CD8-positive, alpha-beta T cell (primary cell): ENCODE measurements at places on chromosomes 4 and X.

DNA sequence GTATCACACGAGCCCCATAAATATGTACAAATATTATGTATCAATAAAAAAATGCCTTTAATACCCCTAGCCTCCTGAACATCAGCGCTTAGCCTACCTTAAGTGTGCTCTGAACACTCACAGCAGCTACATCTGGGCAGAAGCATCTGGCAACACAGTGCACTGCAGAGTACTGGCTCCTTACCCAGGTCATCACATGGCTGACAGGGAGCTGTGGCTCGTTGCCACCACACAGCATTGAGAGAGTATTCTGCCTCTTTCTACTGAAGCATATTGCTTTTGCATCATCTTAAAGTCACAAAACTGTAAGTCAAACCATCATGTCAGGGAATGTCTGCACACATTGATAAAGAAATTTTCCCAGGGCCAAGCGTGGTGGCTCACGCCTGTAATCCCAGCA is 55.2 kb downstream of the TRIML1 start:
- DNase-seq, result no peak

DNA sequence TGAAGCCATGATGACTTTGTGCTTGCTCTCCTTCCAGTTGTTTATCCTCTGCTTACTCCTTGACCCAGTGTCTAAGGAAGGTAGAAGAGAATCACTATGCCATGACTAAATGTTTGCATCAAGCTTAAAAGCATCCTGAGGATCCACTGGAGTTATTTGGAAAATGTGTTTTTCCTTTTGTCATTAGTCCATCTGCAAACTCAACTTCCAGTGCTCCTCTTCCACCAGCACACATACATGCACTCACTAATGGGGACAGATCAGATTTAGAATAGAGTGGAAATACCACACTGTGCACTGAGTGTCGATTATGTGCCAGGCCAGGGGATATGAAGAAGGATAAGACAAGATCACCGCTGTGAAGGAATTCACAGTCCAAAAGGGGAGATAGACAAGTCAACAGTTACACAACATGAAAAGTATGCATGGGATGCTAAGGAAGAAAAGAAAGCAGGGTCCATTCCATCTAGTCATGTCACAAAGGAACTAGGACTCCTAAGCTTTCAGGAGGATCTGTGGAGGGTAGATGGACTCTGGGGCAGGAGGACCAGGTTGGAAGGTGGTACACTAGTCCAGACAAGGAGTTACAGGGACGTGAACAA is 1.9 kb downstream of the OCIAD2 start:
- no peak for DNase-seq

DNA sequence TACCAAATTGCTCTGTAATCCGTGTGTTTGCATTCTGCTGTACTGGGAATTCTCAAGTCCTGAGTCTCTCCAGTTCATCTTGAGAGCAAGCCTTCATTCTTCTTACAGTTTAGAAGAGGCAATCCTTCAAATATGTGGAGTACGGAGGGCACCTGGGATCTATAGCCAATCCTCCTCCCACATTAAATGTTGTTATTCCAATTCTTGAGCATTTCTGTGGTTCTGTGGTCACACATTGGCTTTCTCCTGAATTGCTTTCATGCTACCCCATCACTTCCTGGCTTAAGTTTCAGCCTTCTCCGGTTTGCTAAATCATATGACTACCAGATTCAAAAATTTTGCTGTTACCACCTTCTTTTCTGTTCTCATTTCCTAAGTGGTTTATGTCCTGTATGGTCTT is 611.1 kb downstream of the PCDH19 start:
- no peak for DNase-seq

GRCh38 chrX:24242649-24243175 is 71.2 kb downstream of the SUPT20HL2 start:
- DNase-seq, result no peak

- no peak for DNase-seq
These were observed 148.5 kb downstream of the NAA11 start for GRCh38 chr4:79177388-79177787.

- DNase-seq, result no peak
These were observed 153.6 kb upstream of the STX18 start for GRCh38 chr4:4695497-4695896.

DNA sequence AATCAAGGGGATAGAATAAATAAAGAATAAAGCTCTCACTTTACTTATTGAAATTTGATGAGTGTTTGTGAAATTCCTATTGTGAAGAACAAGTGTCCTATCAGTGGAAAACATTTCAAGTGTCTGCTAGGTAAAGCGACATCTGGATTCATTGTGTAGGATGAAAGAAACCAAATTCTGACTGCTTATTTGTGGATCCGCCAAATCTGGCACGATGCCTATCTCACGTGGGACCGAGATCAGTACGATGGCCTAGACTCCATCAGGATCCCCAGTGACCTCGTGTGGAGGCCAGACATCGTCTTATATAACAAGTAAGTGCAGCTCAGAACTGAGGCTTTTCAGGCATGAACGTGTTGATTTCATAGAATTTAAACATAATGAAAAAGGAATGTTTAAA is 1.9 kb downstream of the CHRNA9 start:
- no peak for DNase-seq

DNA sequence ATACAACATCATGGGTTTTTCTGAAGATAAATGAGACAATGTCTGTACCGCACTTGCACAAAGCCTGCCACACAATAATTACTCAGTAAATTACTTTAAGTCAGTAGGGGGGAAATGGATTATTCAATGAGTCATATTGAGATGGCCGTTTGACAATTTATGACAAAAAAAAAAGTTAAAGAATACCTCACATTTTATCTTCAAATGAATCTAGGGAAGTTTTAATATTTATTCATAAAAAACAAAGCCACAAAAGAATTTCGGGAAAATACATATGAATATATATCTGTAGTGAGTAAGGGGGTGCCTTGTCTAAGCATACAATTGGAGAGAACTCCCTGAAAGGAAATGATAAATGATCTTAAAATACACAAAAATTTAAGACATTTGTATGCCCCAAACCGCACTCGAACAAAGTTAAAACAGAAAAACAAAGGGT is 197.0 kb upstream of the SLC7A11 start:
- no peak for DNase-seq

- DNase-seq, result no peak
These were observed 212.3 kb upstream of the SFRP2 start for GRCh38 chr4:154001193-154001592.

DNA sequence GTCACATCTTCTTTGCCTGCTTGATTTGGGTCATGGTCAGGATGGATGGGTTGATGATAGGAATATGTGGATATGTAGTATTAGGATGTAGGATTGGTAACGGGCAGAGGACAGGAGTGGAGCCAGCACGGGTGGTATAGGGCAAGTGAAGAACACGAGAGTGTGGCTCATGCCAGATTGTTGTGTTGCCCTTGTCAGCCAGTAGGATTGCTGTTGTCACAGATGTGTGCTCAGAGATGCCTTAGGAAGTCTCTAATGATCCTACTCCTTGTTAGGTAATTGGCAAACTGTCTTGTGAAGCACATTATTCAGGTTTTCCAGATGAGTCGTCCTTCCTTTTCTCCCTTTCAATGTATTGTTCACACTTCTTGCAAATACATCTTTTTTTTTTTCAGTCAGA is 5.5 kb downstream of the ATP10D start:
- no peak for DNase-seq

GRCh38 chrX:1679238-1679637 is 64.4 kb downstream of the ASMT start:
- DNase-seq, result no peak

- no peak for DNase-seq
These were observed 367.4 kb downstream of the UNC5C start for GRCh38 chr4:95181243-95181995.

GRCh38 chr4:54473798-54474197 is 184.0 kb upstream of the KIT start:
- no peak for DNase-seq

DNA sequence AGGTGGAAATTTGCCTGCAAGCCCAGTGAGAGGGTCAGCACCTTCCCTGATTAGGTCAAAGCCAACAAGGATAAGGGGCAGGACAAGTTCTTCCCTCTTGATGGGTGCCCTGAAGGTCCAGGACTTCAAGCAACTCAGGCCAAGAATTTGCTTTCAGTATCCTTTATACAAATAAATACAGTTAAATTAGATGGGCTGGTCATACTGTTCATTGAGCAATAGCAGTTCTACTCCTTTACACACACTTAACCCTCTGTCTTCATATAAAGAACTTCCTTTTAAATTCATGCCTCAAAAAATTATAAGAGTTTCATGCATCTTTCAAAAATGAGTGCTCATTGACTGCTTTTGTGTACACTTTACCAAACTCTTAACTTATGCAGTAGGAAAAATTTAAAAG is 392.0 kb downstream of the SPRY1 start:
- no peak for DNase-seq

- DNase-seq, result no peak
These were observed 44.0 kb upstream of the PPP1R2C start for GRCh38 chrX:42821803-42822443.

DNA sequence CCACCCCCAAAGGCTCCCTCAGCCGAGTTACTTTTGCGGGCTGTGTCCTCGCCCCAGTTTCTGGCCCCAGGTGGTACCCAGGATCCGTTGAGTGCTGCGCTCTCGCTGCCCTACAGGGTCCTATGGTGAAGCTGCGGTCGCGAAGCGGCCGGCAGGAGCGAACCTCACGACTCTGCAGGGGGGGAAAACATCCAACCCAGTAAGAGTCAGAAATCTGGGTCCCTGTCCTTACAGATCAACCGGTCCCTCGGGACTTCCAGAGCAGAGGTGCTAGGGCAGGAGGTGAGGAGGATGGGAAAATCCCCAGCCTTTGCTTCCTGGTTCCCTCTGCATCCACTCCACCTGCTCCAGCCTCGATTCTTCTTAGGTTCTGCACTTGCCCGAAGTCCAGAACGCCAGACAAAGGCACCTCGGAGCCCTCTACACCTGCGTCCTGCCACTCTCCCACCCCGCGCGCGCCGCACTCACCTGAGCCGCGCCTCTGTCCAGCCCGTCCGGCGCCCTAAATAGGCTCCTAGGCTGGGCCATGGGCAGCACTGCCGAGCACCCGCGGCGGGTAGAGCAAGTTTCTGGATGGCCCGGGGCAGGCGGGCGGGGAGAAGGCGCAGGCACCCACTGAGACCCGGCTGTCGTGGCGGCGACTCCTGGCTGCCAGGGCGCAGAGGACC is at the start of gene HS3ST1:
Gene HS3ST1 (minus strand): TSS at position 664 of the 668 bp plus-strand sequence. CDS start 28,889 bp downstream, outside the sequence.
- no peak for DNase-seq

GRCh38 chr4:158384414-158384813 is 137.3 kb upstream of the RXFP1 start:
- DNase-seq, result no peak

DNA sequence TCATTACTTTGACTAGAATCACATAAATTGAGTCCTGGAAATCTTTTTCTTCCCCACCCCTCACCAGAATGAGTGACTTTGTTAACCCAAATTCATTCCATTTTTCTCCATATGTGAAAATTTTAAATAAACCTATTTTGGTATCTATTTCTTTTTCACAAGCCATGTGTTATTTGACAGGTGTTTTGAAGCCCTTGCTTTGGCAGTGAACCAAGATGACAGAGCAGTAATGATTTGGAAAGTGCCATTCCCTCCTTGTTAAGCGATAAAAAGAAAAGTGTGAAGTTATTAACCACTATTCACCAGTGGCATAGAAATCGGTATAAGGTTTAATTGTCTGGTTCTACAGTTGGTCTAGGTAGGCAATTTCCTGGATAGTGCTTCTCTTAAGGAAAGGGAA is 66.1 kb downstream of the POLA1 start:
- no peak for DNase-seq

- no peak for DNase-seq
These were observed 27.9 kb downstream of the GRK4 start for GRCh38 chr4:2991243-2991642.

DNA sequence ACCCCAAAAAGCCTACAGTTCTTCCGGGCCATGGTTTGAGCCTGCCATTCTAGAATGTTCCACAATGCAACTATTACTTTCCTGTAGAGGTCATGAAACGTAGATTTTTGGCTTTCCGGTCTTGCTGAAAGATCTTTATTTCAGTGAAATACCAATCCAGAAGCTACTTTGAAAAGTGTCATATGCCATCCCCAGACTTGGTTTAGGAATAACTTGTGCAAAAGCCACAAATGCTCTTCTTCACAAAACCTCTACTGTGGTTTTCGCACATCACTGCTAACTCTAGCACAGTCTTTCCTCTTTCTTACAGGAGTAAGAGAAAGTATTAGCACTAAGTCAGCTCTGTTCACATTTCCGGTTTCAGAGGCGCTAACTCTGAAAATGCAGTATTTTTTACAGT is 12.7 kb upstream of the CD40LG start:
- peak; percentile 11 for DNase-seq

GRCh38 chrX:38151441-38151840 is 69.2 kb downstream of the SRPX start:
- DNase-seq, result no peak

DNA sequence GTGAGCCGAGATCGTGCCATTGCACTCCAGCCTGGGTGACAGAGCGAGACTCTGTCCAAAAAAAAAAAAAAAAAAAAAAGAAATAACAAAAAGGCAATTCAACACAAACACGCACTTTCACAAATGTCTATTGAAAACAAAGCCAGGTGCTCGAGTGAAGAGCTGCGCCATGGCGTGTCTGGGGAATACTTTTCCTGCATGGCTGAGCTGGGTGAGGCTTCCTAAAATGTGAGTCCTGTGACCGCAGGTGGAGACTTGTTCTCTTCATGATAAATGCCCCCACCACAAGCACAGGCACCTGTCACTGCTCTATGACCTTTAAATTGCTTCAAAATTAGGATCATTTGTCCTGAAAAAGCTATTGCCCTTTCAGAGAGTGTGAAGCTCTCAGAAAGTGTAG is 4.0 kb upstream of the ABLIM2 start:
- no peak for DNase-seq

DNA sequence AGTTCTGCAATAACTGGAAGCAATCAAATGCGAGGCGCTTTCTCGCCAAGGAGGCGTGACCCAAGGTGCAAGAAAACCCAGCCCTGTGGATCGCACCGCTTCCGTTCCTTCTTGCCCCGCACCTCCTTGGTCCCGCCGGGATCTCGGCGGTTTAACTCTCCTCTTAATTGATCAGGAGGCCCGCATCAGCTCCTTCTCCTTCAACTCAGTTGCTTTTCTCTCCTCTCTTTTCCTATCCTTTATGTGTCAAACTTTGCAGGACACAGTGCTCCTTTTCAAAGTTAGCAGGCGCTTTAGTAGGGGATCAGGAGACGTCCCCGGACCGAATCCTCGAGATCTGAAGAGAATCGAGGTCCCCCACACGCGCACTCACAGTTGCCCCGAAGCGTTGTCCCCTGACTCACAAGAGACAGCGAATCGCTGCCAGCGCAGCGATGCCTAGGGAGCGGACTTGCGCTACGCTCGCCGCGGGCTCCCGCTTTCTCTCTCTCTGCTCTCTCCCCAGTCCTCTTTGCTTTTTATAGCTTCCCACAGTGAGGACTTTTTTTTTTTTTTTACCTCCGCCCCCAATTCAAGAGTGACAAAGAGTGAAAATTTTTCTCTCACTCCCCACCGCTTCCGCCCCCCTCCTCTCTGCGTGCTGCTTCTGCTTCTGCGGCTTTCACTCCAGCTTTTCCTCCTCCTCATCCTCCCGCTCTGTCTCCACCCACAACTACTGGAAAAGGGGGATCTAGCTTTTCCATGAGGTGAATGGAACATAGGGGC is at the start of gene DKK2:
Gene DKK2 (minus strand): TSS at position 495 of the 765 bp plus-strand sequence. CDS start 722 bp downstream, outside the sequence.
- no peak for DNase-seq
